ENCODE measurements at places on chromosomes 16 and 17. TPM values are rescaled to one million over a fixed set of nuclear protein-coding genes. Genes with fewer than 3 reads are reported as not detected.

MEIOC gene
- total RNA-seq = under 0.01 TPM

TNFSF12 gene
- total RNA-seq = 12.7 TPM

NEUROD2 gene
- not detected for total RNA-seq

LRRC75A gene
- total RNA-seq = 1.4 TPM

TBC1D3G gene
- not detected for total RNA-seq

SEPTIN12 gene
- not detected for total RNA-seq

KCNH6 gene
- total RNA-seq = not detected

SOST gene
- total RNA-seq = not detected

ABCA10 gene
- 1.8 TPM for total RNA-seq

GPT2 gene
- 15.3 TPM for total RNA-seq

ZPBP2 gene
- not detected for total RNA-seq

HSF4 gene
- 8.5 TPM for total RNA-seq

KRTAP4-6 gene
- total RNA-seq = not detected

SLFN11 gene
- total RNA-seq = 52.8 TPM

TBC1D3H gene
- not detected for total RNA-seq

CDH8 gene
- not detected for total RNA-seq

KRT31 gene
- not detected for total RNA-seq

TMEM100 gene
- total RNA-seq = 0.36 TPM

RND2 gene
- 0.29 TPM for total RNA-seq

BCAR1 gene
- total RNA-seq = 66.9 TPM

CSNK1D gene
- total RNA-seq = 50.3 TPM

RBFOX1 gene
- total RNA-seq = not detected

MT1M gene
- 8.5 TPM for total RNA-seq

SYNGR3 gene
- under 0.01 TPM for total RNA-seq

MYO15B gene
- 0.88 TPM for total RNA-seq

NPIPB13 gene
- 5.9 TPM for total RNA-seq

ADGRG3 gene
- not detected for total RNA-seq

TGFB1I1 gene
- total RNA-seq = 60.1 TPM

TP53TG3F gene
- not detected for total RNA-seq

IFI35 gene
- 45.2 TPM for total RNA-seq

EEF2KMT gene
- 11.2 TPM for total RNA-seq

LHX1 gene
- not detected for total RNA-seq

LGALS9B gene
- not detected for total RNA-seq

All from osteoblast (primary cell).